ENCODE measurements at places on chromosomes 1 and 21. TPM values are rescaled to one million over a fixed set of nuclear protein-coding genes. Genes with fewer than 3 reads are reported as not detected.

DNA sequence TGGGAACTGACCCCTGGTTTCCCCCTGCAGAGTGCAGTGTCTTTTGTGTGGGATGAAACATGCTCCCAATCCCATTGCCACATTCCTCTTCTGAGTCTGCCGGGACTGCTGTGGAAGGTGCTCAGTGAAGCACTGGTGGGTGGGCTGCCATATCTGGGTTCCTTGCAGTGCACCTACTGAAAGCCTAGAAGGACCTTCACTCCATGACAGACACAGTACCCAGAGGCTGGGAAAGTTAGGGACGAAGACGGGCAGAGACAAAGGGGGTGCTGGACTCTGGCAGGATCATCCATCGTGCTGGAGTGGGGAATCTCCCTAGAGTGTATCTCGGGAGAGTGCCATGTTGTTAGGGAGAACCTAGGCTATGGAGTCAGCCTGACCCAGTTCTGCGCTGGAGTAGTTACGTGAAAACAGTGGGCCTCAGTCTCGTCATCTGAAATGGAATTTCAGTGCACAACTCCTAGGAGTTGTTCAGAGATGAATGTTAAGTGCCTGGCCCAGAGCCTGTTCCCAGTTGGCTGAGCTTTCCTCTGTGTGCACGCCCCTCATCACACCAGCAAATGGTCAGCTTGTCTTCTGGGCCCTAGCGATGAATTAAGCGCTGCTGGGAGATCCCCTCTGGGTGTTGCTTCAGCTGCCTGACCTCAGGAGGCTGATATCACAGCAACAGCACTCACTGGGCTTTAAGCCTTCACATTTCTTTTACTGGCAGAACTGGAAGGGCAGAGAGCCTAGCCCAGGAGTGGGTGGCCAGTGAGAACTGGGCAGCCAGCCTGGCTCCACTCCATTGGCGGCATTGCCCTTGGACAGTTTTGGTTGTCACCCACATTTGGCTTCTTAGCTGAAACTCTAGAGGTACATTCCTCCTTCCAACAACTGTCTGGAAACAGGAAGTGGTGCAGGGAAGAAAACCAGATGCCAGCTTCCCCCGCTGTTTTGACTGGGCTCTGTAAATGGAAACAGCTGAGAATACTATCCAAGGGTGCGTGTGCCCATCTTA is 479.8 kb upstream of the VAMP3 start:
- no peak for DNase-seq
- H3K27ac ChIP-seq, result no peak overlapping the region
- no peaks in the 10 kb centered on the region for H3K27me3 ChIP-seq
- H3K4me1 ChIP-seq, result peaks cover 2% of the 10 kb centered on the region

GRCh38 chr1:76048926-76049325 is 25.6 kb upstream of the ST6GALNAC3 start:
- H3K27me3 ChIP-seq, result peaks cover 6% of the 10 kb centered on the region
- no peak for DNase-seq
- no peaks in the 10 kb centered on the region for H3K36me3 ChIP-seq
- no peak overlapping the region for H3K27ac ChIP-seq

DNA sequence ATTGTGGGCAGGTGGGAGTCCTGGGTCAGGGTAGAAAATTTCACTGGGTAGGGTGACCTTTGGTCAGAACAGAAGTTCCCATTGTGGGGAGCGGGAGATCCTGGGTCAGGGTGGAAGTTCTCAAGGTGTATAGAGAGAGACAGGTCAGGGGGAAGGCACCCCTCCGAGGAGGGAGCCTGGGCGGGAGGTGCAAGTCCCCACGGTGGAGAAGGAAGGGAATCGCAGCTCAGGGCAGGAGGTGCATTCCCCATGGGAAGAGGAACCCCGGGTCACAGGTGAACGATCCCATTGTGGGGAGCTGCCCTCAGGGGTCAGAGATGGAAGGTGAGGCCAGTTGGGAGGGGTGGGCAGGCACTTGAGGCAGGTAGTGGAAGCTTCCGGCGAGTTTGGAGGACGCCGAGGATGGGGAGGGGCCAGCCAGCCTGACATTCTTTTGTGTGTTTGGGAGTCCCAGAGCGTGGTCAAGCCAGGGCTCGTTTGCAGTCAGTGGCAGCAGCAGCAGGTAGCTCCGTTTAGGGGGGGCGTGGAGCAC is 637 bp downstream of the LYPLA2 start:
- H3K4me1 ChIP-seq, result peaks cover 29% of the 10 kb centered on the region
- DNase-seq, result peak; percentile 40
- H3K36me3 ChIP-seq, result peaks cover 34% of the 10 kb centered on the region
- peak overlapping the region; percentile 99 for H3K4me3 ChIP-seq
- no peaks in the 10 kb centered on the region for H3K27me3 ChIP-seq

GRCh38 chr1:99986656-99987225 is 16.9 kb downstream of the SLC35A3 start:
- no peak for DNase-seq
- no peaks in the 10 kb centered on the region for H3K27me3 ChIP-seq
- H3K4me3 ChIP-seq, result no peak overlapping the region
- H3K4me1 ChIP-seq, result peaks cover 6% of the 10 kb centered on the region
- no peak overlapping the region for H3K27ac ChIP-seq
- peaks cover 31% of the 10 kb centered on the region for H3K36me3 ChIP-seq

- DNase-seq, result no peak
- H3K27ac ChIP-seq, result peak overlapping the region; percentile 91
- peak overlapping the region; percentile 92 for H3K4me3 ChIP-seq
- H3K36me3 ChIP-seq, result no peaks in the 10 kb centered on the region
These were observed 46.7 kb downstream of the H3-3A start for GRCh38 chr1:226108935-226109828.

DNA sequence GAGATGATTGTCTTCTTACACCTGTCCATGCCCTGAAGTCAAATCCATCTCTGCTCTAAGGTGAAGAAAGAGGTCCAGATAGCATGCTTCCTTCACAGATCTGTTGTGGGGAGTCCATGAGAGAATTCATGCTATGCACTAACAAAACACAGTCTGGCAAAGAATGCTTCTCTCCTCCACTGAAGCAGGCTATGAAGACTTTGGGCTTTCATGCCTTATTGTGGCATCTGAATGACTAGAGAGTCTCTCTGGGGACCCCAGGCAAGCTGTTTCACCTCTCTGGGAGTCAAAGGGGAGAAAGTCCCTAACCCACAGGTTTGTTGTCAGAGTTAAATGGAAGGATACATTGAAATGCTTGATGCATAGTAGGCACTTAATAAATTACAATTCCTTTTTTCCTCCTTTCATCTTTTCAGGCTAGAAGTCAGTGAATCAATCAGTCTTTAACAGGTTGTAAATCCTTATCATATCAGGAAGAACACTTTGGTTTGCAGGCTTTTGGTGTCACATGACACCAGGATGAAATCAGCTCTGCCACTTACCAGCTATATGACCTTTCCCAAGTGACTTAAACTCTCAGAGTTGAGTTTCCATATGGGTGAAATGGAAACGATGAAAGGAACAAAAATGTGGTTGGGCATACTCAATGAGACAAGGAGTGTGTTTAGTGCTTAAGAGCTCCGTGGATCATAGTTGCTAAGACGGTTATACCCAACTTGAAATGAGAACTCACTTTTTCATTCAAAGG is 200.1 kb upstream of the DAB1 start:
- H3K4me1 ChIP-seq, result no peaks in the 10 kb centered on the region
- DNase-seq, result no peak
- H3K27me3 ChIP-seq, result no peaks in the 10 kb centered on the region
- H3K27ac ChIP-seq, result no peak overlapping the region

Gene MMEL1
- total RNA-seq, result 2.9 TPM

Gene PKN2
- total RNA-seq, result 30.7 TPM

Gene GPR25
- not detected for total RNA-seq

- H3K4me3 ChIP-seq, result no peak overlapping the region
- no peaks in the 10 kb centered on the region for H3K27me3 ChIP-seq
- H3K4me1 ChIP-seq, result peaks cover 4% of the 10 kb centered on the region
- no peak for DNase-seq
These were observed 55.2 kb downstream of the MTR start for GRCh38 chr1:236850077-236850979.

DNA sequence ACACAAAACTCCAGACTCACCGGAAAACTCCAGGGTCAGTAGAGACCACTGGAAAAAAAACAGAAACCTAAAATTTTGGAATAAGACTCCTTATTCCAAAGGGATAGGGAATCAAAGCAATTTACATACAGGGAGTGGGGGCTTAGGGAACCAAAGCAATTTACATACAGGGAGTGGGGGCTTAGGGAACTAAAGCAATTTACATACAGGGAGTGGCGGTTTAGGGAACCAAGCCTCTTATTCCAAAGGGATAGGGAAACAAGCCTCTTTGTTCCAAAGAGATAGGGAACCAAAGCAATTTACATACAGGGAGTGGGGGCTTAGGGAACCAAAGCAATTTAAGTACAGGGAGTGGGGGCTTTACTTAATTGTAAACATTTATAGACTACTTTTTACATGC is 28.4 kb upstream of the TTLL7 start:
- no peaks in the 10 kb centered on the region for H3K4me1 ChIP-seq
- no peak for DNase-seq
- no peaks in the 10 kb centered on the region for H3K36me3 ChIP-seq
- H3K27ac ChIP-seq, result no peak overlapping the region
- H3K27me3 ChIP-seq, result peaks cover 6% of the 10 kb centered on the region

Gene BRINP3
- not detected for total RNA-seq

Gene MAN1C1
- 31.1 TPM for total RNA-seq

- H3K27ac ChIP-seq, result no peak overlapping the region
- no peaks in the 10 kb centered on the region for H3K36me3 ChIP-seq
- no peak for DNase-seq
- H3K4me3 ChIP-seq, result no peak overlapping the region
- no peaks in the 10 kb centered on the region for H3K27me3 ChIP-seq
These were observed 106.1 kb downstream of the SIM2 start for GRCh38 chr21:36804874-36805611.

Gene TFF2
- not detected for total RNA-seq

Gene PRAMEF5
- not detected for total RNA-seq

DNA sequence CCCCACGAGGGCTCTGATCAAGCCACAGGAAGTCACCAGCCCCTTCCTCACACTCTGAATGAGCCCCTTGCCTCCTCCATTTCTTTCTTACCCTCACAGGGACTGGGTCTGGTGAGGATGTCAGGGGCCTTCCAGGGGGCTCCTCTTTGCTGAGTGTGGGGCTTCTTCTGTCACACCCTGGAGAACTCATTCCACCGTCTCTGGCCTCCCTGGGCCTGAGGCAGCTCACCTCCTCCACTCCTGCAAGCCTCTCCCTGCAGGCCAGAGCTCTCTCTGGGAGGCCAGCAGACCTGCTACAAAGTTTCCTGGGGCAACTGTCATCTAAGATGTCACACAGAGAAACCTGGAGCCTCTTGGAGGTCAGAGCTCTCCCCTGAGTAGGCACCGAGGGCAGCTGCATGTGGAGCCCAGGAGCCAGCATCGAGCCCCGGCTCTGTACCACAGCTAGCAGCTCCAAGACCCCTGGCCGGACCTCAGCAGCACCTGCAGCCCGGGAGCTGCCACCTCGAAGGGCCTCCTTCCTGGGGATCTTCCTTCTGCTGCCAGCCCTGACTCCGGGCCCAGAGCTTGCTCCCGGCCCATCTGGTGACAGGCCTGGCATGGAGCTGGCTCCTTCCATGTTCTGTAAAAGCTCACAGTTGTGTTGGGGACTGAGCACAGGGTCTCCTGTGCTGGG is 1.1 kb downstream of the SPOCD1 start:
- H3K27ac ChIP-seq, result no peak overlapping the region
- peaks cover 2% of the 10 kb centered on the region for H3K27me3 ChIP-seq
- no peaks in the 10 kb centered on the region for H3K36me3 ChIP-seq

Gene BSND
- total RNA-seq, result not detected

Gene OR2L8
- total RNA-seq, result not detected

Gene ANKRD34A
- total RNA-seq, result 2.2 TPM

DNA sequence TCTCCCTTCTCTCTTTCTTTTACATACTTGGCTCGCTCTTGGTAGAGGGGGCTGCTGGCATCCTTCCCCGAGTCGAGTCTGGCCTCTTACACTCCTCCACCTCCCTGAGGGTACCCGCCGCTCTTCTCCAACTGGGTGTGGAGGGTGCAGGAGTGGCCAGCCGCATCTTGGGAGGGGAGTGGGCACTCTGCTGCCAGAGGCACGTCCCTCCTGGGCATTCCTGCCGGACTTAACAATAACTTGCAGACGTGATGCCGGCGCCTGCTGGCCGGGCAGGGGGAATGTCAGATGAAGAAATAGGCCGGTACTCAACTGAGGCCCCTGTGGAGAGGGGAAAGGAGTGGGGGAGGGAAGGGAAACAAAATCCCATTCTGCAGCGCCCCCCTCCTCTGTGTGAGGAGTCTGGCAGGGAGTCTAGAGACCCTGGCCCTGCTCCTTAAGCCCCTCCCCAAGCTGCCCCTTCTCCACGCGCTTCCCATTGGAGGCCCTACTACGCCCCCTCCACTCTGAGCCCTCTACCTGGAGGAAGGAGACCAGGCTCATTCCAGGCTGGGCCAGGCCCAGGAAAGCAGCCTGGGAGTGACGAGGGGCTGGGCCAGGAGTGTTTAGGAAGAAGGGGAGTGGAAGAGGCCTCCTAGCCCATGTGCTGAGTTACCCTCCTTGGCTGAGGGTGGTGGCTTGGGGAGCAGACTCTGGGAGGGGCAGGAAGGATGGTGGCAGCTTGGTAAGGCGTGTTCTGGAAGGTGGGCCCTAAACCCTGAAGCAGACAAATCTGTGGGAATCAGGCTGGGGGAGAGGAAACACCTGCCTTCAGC is 1.8 kb downstream of the ATP2B4 start:
- peaks cover 64% of the 10 kb centered on the region for H3K4me1 ChIP-seq
- peak; percentile 11 for DNase-seq
- peak overlapping the region; percentile 90 for H3K27ac ChIP-seq
- no peaks in the 10 kb centered on the region for H3K27me3 ChIP-seq
- H3K4me3 ChIP-seq, result peak overlapping the region; percentile 94

DNA sequence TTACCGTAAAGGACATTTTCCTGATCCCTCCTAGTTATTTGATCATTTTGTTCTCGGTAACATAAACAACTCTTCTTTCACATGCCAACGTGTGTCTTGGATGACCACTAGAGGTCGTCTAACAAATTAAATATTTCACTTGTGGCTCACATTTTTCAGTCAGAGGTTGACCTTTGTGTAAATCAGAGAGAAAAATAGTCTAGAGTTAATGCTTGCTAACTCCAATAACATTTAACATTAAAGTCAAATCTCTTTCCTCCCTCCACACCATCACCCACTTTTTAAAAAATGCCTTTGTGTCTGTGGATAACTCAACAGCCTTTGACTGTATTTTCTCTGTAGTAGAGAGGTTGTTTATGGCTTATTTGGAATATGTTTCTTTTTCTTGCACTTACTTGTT is 220.5 kb upstream of the B3GALT2 start:
- H3K27me3 ChIP-seq, result no peaks in the 10 kb centered on the region
- H3K4me3 ChIP-seq, result no peak overlapping the region
- peaks cover 22% of the 10 kb centered on the region for H3K36me3 ChIP-seq
- H3K4me1 ChIP-seq, result peaks cover 20% of the 10 kb centered on the region
- DNase-seq, result peak; percentile 24
- peak overlapping the region; percentile 32 for H3K27ac ChIP-seq

All from activated CD4-positive, alpha-beta T cell treated with anti-CD3 and anti-CD28 coated beads, Interleukin-2, amount 10 ng/mL, durations not matched to agents 7 days and 5 days (primary cell).